ENCODE measurements at places on chromosomes 6 and 20.

DNA sequence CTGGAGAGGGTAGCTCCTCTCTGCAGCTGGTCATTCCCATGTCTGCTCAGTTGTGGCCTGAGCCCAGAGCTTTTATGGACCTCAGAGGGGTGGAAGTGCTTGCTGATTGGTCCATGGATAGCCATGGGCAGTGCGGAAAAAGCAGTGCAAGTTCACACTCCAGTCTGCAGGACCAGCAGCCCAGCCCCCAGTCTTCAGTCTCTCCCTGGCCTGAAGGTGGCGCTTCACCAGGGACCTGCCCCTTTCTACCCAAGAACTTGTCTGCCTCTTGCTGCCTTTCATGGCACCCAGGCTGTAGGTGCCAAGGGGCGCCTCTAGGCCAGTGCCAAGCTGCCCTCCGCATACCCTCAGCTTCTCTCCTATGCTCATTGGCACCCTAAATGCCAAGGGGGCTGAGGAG lies 91.0 kb downstream of the TBXT start:
- peak; percentile 8 for DNase-seq

- no peak for DNase-seq
These were observed 79.6 kb downstream of the OLIG3 start for GRCh38 chr6:137414599-137414998.

DNA sequence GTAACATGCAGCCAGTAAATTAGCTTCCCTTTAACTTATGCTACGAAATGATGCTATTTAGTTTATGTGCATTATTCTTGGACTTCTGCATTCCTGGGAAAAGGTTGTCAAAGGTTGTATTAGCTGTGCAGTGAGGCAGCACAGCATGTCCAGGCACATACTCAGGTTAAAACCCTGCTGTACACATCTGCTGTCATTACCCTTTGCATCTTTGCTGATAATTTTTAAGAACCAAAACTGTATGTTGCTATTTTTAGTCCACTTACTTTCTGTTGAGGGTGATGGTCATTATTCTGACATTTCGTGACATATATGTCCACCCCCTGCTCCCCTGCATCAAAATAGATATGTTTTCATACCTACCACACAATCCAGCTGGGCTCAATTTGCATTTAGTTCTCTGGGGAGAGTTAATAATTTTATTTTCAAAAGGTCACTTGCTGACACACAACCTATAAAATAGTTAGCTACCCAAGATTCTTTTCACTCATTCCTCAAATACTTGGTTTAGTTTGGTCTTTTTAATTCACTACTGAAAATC lies 142.5 kb upstream of the SPACA1 start:
- no peak for DNase-seq

DNA sequence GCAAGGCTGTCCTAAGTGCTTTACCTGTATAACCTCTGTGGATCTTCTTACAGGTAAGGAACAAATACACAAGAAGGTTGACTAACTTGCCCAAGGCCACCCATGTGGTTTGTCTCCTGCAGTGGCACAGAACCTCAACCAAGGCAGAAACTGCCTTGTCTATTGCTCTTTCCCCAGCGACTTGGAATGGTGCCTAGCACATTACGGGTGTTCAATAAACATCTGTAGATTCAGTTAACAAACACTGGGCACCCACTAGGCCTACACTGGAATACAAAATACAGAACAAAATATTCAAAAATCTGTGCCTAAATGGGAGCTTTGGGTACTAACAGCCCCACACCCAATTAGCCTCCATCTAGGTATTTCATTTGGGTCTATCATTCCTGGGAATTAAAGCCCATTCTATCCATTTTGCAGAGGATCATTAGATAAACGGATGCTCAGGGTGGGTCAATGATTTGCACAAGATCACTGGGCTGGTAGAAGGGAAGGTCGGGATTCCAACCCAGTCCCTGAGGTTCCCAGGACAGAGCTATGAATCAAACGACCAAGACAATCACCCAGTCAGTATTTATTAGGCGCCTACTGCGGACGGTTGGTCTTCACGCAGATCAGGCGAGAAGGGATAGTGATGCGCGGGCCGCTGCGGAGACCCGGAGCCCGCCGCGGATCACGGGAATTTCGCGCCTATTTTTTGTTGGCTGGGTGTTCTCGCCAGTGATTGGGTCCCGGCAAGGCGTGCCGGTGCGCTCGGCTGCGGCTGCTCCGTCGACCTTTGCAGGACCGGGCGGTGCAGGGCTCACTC lies at the start of gene STK35:
TSS of gene STK35 (plus strand) at position 771 of the 808 bp plus-strand sequence. CDS start 55 bp downstream, outside the sequence.
- peak; percentile 27 for DNase-seq

GRCh38 chr6:12111363-12111670 lies 99.2 kb downstream of the HIVEP1 start:
- no peak for DNase-seq

- DNase-seq = peak; percentile 74
These were observed 36.9 kb downstream of the UTRN start for GRCh38 chr6:144321839-144322591.

DNA sequence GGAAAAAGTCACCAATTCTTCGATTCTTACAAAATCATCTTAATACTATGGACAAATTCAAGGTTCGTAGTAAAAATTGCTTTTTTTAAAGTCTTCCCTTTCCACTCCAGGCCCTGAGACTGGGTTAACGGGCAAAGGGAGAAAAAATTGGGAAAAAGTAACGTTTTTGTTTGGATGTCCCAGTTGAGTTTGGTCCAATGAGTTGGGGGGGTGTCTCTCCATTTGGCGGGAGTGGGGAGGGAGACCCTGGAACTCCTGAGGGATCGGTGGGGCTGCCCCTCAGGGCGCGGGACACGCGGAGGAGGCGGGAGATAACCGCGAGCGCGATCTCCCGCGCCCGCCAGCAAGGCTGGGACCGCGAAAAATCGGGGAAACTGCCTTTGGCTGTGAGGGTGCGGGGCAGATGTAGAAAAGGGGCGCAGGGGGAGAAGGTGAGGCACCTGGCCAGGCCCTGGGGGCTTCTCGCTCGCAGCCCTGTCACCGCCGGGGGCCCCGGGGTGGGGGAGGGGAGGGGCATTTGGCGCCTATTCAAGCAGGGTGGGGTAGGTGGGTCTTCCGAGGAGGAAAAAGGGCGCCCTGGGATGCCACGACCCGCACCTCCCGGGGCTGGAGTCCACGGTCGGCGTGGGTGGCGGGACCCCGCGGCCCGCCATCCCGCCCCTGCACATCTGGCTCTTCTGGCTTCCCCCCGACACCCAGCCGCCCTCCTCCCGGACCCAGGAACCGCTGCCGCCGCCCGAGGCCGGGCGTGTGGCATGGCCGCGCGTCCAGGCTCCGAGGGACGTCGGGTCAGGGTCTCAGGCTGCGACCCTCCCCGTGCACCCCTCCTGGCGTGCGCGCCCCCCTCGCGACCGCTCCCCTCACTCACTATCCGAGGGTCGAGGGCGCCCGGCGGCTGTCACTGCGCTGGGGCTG lies 595 bp downstream of the FBXO5 start:
- DNase-seq = peak; percentile 49

GRCh38 chr6:121627761-121628160 lies 192.3 kb downstream of the GJA1 start:
- no peak for DNase-seq

DNA sequence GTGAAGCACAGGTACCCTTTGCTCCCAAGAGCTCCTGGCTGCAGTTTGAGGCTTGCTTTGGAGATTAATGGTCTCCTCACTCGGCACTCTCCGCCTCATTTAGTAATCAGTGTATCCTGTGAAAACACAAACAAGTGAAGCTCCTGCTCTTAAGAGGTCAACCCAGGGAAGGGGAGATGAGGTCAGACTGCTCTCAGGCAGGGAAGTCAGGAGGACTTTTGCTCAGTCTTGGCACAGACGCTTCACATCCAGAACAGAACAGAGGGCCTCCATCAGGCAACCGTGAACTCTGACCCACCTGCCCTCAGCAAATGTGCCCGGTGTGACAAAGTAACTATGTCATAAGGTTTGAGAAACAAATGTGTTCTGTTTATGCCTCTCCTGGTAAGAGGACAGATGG lies 428.8 kb upstream of the JARID2 start:
- DNase-seq = no peak

DNA sequence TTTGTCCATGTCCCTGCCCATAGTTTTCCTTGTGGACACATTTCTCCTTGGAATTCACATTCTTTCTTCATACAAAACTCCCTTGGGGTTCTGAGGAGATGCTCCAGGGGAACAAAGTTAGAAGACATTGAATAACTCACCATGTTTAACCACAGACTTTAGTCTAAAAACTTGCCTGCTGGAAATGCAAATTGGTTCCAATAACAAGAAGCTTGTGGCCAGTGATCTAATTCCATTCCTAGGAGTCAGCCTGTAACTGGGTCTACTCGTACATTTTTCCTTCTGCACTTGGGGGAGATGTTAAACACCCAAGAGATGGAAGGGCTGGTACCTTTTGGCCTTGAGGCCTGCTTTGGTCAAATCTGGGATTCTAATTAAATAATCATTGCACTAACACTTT lies 60.2 kb downstream of the SCML4 start:
- DNase-seq = no peak

DNA sequence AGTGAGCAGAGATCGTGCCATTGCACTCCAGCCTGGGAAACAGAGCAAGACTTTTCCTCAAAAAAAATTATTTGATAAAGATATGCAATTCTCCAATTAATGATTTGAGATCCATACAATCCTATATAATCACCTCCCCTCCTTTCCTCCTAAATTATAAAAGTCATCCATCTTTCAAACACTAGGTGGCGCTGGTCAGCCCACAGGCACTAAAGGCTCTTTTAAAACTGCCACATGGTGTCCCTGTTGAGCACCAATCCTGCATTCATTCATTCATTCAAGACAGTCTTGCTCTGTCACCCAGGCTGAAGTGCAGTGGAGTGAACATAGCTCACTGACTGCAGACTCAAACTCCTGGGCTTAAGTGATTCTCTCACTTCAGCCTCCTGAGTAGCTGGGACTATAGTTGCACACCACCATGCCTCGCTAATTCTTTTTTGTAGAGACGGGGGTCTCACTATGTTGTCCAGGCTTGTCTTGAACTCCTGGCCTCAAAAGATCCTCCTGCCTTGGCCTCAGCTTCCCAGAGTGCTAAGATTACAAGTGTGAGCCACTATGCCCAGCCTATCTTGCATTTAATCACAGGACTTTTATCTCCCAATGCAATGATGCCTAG lies 58.7 kb upstream of the SLC2A12 start:
- DNase-seq = peak; percentile 83

DNA sequence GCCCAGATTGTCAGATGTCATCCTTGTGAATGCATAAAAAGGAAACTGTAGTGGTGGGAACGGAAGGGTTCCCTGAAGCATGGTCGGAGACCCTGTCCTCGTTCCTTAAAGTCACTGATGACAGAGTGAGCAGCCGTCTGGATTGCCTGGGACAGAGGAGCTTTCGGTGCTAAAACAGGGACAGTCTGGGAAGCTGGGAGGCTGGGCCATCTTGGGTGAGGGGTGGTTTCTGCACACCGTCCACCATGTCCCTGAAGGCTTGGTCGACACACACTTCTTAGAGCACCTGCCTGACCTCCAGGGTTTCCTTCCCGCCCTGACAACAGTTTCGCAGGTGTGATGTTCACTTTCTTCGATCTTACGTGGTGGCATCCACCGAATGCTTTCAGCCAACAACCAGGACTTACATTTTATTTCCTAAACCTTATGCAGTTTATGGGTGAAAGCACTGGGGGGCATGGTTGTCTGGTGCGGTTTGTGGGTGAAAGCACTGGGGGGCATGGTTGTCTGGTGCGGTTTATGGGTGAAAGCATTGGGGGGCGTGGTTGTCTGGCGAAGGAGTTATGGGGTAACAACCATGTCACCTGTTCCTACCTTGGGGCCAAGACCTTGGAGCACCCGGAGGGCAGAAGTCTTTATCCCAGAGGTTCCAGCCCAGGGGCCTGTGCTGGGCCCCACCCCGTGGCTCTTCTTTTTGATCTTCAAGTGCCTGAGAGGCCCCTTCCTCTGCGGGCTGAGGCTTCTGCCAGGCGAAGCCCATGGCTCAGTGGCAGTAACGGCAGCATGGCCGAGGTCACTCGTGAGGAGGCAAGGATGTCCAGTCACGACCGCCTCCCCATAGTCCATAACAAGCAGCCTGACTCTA lies 81.7 kb upstream of the FRMD1 start:
- no peak for DNase-seq

DNA sequence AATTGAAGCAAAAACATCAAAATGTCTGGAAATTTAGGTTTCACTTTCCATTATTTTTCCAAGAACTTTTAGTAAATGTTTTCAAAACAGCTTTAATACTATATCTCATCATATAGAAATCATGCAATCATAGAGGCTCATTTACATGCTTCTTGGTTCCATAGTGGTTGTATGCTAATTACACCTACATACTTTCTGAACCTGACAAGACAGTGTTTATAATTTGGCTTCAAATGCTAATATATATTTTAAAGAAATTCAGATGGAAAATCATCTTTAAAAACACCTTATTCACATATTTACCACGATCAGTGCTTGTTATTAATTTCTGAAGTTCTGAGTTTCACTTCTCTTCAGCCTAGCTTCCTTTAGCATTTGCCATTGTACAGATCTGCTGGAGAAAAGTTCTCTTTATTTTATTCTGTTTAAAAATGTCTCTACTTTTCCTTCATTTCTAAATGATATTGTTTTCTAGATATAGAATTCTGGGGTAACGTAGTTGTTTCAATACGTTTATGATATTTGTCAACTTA lies 89.9 kb downstream of the PLCB1 start:
- DNase-seq = no peak

GRCh38 chr6:42407379-42407778 lies 44.3 kb downstream of the TRERF1 start:
- DNase-seq = no peak

- no peak for DNase-seq
These were observed 8.4 kb downstream of the CTSZ start for GRCh38 chr20:58998656-58999055.

GRCh38 chr6:106118835-106119431 lies 32.8 kb downstream of the PRDM1 start:
- DNase-seq = no peak

- no peak for DNase-seq
These were observed 508.4 kb upstream of the SULF2 start for GRCh38 chr20:48293671-48294070.

DNA sequence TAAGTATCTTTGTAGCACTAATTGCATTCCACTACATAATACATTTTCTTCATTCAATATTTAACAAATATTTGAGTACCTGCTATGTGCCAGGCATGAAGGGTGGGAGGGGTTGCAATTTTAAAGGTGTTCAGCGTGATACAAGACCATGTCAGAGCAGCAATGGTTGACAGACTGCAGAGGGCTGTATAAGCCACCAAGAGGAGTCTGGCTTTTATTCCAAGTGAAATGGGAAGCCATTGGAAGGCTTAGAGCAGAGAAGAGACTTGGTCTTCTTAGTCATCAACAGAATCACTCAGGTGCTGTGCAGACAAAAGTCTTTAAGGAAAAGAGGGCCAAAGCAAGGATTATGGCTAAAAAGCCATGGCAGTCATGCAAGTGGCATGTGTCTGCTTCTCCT lies 360.8 kb upstream of the ARID1B start:
- peak; percentile 34 for DNase-seq

- DNase-seq = no peak
These were observed 5.6 kb upstream of the METTL24 start for GRCh38 chr6:110363748-110364147.

Measured in DMS53 (cell line).